Right ventricle myocardium superior (tissue), 1 donor: ENCODE measurements at places on chromosomes 7 and 10.

- no peak for DNase-seq
Measured at GRCh38 chr7:155021699-155022145, 18.8 kb upstream of the PAXIP1 start.

- no peak for DNase-seq
Measured at GRCh38 chr7:29139796-29140195, 6.5 kb downstream of the CPVL start.

DNA sequence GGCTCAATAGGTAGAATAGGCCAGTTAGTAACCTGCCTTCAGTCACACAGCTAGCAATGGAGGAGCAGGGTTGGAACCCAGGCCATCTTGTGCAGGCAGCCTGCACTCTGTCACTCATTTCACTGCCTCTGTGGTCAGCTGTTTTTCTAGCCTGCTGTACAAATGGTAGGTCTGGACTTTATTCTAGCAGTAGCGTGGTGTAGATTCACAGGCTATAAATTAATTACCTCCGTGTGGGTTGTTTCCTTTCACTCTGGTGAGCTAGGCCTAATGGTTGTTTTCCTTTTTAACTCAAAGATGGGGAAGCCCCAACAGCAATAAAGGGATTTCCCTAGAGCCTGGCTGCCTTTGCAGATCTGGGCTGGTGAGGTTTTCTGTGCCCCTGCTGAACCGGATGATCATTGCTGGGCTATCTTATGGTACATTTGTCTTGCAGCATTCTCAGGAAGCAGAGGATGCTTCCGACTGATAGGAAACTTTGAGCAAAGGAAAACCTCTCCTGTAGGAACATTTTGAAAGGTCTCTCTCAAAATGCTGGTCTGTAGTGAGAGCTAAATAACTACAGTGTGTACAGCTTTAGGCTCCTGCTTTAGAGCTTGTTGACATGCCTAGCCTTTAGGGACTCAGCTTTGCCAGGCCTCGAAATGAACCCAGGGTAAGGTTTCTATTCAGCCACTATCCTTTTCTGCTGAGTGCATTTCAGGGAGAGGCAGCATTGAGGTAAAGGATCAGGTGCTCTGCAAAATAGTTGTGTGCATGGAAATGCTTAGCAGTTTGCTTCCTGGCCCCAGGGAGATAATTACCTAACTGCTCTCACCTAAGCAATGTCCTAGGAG is 157.4 kb downstream of the ST7 start:
- no peak for DNase-seq

DNA sequence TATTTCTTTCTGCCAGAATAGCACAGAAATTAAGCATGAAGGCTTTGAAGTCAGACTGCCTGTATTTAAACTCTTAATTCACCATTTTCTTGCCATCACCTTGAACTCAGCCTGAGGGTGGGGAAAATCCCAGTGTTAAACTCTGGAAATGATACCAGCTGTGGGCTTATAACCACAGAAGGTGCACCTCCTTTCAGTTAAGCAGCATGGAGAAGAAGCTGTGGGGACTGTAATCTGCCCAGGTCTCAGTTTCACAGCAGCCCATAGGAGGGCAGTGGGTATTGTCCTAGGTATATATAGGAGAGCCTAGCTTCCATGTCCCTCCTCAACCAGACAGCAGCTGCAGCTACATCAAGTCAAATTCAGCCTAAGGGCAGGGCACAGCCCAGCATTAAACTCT is 241.6 kb downstream of the HPSE2 start:
- DNase-seq: no peak

DNA sequence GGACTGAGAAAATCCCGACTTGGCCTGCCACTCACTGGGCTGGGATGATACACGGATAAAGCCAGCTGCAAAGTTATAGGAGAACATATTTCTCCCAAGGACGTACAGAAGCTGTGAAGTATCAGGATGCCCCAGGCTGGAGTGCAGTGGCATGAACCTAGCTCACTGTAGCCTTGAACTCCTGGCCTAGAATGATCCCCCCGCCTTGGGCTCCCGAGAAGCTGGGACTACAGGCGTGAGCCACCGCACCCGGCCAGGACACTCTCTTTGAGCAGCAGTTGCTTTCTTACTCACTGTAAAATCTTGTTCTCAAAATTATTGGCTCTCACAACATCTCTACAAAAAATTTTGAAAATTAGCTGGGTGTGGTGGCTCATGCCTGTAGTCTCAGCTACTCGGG is 50.4 kb downstream of the CLEC2L start:
- DNase-seq: no peak

GRCh38 chr10:27741173-27742091 is 4.2 kb downstream of the MKX start:
- DNase-seq: peak; percentile 39

- DNase-seq: no peak
Measured at GRCh38 chr7:83976302-83976701, 218.3 kb downstream of the SEMA3A start.

- no peak for DNase-seq
Measured at GRCh38 chr10:24010436-24010970, 198.4 kb upstream of the KIAA1217 start.

GRCh38 chr7:102111061-102112041 is 175.3 kb upstream of the SH2B2 start:
- no peak for DNase-seq

GRCh38 chr7:20307901-20308300 is 22.8 kb upstream of the ITGB8 start:
- no peak for DNase-seq

GRCh38 chr7:16028636-16029035 is 342.2 kb upstream of the MEOX2 start:
- DNase-seq: no peak

- DNase-seq: no peak
Measured at GRCh38 chr7:70659263-70659662, 472.7 kb upstream of the GALNT17 start.

GRCh38 chr10:104069613-104070012 is 16.1 kb downstream of the COL17A1 start:
- no peak for DNase-seq

- no peak for DNase-seq
Measured at GRCh38 chr7:159231017-159231416, 86.3 kb upstream of the VIPR2 start.

DNA sequence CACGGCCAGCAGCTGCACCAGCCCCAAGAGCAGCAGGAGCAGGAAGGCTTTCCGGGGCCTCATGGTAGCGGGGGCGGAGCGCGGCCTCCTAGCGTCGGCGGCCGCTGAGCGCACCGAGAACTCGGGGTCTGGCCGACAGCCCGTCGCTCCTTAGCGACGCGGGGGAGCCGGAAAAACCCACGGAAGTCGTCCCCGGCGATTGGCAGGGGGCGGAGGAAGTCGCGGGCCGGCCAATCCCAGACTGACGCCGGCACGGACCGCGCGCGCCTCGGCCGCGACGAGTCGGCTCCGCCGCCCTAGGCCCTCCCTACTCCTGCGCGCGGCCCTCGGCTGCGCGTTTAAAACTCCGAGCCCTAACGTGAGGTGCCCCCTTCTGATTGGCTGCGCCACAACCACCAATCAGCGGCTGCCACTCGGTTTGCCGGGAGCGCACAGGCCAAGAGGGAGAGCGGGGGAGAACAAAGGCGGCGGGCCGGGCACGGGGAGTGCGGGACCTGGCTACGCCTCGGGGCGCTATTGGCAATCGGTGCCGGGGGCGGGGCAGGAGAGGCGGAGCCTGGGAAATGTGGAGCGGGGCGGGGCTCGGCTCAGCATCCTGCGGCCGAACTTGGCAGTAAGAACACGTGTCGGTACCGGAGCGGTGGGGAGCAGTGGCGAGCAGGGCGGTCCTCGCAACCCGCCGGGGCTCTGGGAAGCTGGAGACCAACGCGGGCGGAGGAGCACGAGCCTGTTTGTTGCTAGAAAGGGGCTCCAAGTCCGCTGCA is at the start of gene PDIA4:
PDIA4 (minus strand) TSS at position 160 of the 764 bp plus-strand sequence; CDS start at position 63, 97 bp downstream.
- DNase-seq: peak; percentile 99

GRCh38 chr7:25515633-25516275 is 287.5 kb upstream of the NPVF start:
- no peak for DNase-seq

GRCh38 chr10:75395932-75396630 is 5.5 kb downstream of the ZNF503 start:
- peak; percentile 60 for DNase-seq

DNA sequence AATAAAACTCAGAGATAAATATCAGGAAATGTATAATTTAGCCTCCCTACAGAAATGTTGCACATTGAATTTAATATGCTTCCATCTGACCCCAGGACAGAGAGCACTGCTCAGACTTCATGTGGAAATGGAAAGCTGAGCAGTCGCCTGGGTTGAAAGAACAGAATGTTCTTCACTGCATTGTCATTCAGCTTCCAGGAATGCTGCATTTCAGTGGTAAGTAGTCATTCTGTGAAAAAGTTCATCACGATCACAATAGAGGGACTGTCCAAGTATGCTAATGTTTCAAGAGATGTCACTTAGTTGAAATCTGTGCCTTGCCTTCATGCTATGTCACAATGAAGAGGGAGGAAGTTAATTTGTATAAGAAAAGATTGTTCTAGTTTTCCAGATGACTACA is 147.3 kb downstream of the NRCAM start:
- no peak for DNase-seq

- DNase-seq: no peak
Measured at GRCh38 chr7:159056737-159057136, 87.9 kb downstream of the VIPR2 start.

DNA sequence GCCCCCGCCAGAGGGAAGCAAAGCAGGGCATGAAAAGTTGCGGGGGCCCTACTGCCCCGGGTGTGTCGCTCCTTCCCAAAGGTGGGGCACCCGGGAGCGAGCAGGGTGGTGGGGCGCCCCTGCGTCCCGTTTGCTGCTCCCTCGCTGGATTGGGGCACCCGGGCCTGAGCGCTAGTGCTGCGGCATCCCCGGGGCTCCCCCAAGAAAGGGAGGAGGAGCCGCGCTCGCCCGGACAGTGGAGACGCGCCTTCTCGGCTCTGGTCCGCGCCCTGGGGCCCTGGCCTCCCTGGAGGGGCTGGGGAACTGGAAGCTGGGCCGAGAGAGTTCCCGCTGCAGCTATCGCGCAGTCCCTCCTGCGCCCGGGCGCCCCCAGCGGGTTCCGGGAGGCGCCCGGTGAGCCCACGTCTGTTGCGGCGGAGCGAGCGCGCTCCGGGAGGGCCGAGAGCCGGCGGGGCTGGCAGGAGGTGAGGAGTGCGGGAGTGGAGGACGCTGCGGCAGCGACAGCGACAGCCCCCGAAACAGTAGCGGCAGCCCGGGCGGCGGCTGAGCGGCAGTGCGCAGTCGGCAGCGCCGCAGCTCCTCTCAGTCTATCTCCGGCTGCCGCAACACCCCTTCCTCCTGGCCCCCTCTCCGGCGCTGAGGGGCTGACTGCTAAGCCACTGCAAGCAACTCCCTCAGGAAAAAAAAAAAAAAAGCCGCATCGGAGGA is 504 bp upstream of the BMPER start:
- peak; percentile 63 for DNase-seq

DNA sequence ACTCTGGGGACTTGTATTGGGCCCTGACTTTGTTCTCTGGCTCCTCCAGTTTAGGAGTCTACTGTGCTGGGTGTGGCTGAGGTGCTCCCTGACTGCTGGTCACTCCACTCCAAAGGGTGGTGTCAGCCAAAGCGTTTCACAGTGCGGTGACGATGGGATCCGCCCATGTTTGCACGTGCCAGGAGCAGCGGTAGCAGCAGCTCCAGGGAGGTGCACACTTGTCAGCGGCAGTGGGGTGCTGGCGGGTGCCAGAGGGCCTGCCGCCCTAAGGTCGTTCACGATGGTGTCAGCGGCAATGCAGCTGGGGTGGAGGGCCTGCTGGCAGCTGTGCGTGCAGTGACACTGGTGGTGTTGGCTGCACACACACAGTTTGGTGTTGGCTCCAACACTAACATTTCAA is 268.5 kb upstream of the AKR1E2 start:
- DNase-seq: no peak

- no peak for DNase-seq
Measured at GRCh38 chr7:34734771-34735170, 76.8 kb downstream of the NPSR1 start.

GRCh38 chr7:84194484-84195271 is at the start of gene SEMA3A:
TSS of gene SEMA3A (minus strand) at chr7:84194789. CDS start at chr7:84194586, 203 bp downstream.
- no peak for DNase-seq

DNA sequence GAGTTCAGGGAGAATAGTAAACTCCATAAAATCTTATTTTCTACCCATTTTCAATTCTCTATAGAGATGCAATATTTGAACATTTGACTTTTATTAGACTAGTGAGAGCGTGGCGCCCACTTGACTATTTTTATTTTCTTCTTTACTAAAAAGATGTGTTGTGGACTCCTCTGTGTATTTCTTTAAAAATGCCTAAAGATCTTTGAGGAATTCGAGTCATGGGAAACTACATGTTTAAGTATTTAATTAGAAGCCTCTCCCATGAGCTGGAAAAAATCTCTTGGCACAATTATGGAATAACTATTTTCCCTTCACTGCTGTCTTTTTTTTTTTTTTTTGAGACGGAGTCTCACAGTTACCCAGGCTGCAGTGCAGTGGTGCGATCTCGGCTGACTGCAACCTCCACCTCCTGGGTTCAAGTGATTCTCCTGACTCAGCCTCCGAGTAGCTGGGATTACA is 124.2 kb downstream of the ARHGAP12 start:
- no peak for DNase-seq

DNA sequence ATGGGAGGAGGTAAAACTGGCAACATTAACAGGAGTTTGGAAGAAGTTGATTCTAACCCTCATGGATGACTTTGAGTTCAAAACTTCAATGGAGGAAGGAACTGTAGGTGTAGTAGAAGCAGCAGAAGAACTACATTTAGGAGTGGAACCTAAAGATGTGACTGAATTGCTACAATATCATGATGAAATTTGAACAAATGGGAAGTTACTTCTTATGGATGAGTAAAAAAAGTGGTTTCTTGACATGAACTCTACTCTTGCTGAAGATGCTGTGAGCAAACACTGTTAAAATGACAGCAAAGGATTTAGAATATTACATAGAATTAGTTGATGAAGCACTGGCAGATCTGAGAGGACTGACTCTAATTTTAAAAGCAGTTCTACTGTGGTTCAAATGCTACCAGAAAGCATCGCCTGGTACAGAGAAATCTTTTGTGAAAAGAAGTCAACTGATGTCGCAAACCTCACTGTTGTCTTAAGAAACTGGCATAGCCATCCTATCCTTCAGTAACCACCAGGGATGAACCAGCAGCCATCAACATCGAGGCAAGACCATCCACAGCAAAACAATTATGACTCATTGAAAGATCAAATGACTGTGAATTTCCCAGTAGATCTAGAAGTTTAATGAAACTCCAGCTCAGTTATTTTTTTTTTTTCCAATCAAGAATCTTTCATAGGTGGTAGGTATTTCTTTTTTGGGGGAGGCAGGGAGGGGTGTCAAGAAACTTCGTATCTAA is 20.8 kb downstream of the BRAF start:
- no peak for DNase-seq

GRCh38 chr10:108454793-108455192 is 1290.3 kb upstream of the SORCS1 start:
- no peak for DNase-seq

DNA sequence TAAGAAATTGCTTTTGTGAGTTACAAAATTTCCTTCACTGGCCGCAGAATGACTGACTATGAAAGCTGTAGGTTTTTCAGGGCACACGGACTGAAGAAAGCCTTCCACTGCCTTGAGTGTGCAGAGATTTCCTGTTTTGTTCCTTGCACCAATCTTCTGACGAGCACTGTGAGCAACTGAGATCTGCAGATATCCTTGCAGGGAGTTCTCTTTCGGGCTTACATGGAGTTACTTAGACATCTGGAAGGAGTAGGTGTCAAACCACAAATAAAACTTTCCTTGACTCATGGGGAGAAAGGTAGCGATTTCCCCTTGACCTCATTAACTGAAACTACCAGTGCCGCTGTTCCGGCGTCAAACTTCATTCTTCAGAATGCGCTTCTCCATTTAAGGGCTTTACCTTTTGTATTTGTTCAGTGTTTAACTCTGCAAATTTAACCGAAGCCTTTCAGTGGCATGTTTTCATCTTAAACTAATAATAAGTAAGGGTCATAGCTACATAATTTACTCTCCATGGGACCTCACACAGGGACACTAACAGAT is 1175.3 kb downstream of the GATA3 start:
- DNase-seq: no peak
